ENCODE measurements at places on chromosomes 3 and 15.

- DNase-seq = no peak
These were observed 9.5 kb downstream of the GPR87 start for GRCh38 chr3:151307131-151307530.

- no peak for DNase-seq
These were observed 367.5 kb downstream of the ROBO2 start for GRCh38 chr3:77407441-77407840.

- no peak for DNase-seq
These were observed 111.4 kb downstream of the HERC1 start for GRCh38 chr15:63722204-63722808.

DNA sequence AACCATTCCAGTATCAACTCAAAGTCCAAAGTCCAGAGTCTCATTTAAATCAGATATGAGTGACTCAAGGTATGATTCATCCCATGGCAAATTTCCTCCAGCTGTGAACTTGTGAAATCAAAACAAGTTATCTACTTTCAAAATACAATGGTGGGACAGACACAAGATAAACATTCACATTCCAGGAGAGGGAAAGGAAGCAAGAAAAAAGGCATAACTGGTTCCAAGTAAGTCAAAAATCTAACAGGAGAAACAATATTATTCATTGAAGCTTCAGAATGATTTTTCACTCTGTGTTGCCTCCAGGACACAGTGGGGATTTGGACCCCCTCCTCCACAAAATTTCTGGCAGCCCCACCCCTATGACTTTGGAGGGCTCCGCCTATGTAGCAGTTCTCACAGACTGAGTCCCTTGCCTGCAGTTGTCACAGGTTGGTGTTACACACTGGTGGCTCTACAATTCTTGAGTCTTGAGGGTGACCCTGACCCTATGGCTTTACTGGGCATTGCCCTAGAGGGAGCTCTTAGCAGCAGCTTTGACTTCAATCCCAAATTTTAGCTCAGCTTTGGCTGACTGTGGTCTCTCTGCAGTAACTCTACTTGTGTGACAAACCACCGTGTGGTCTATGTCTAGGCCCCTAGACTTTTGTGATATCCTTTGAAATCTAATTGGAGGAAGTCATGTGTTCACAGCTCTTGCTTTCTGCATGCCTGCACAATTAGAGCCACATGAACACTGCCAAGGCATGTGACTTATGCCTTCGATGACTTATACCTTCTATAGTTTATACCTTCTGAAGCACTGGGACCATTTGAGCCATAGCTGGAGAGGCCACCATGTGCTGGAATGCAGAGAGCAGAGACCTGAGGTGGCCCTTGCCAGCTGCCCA, 644.2 kb downstream of the GRM7 start:
- DNase-seq = no peak

GRCh38 chr3:194253270-194253669, 97.9 kb downstream of the CPN2 start:
- no peak for DNase-seq

- DNase-seq = no peak
These were observed 291.6 kb upstream of the TGFBR2 start for GRCh38 chr3:30314757-30315325.

DNA sequence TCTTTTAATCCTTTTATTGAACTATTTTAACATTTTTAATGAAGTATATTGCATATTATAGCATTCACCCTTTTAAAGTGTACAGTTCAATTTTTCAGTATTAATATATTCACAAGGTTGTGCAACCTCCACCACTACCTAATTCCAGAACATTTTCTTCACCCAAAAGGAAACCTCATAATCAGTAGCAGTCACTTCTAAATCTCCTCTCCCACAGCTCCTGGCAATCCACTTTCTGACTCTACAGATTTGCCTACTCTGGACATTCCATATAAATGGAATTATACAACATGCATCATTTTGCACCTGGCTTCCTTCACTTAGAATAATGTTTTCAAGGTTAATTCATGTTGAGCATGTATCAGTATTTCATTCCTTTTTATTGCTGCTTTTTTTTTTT, 55.0 kb upstream of the HRH1 start:
- no peak for DNase-seq

DNA sequence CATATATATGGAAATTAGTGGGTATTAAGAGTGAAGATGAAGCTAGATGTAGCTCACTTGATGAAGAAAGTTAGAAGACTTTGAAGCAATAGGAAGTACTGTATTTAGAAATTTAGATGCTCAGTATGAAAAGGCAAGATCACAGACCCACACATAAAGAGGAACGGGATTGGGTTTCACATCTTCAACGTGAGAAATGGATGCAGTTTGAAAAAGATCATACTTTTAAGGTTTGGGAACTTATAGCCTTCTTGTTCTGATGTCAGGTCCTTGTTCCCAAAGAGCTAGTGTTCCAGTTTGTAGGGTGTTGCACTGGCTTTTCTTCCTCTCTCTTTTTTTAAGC, 16.7 kb downstream of the AP3S2 start:
- DNase-seq = no peak

- no peak for DNase-seq
These were observed 1371.6 kb upstream of the EPHA6 start for GRCh38 chr3:95442766-95443165.

DNA sequence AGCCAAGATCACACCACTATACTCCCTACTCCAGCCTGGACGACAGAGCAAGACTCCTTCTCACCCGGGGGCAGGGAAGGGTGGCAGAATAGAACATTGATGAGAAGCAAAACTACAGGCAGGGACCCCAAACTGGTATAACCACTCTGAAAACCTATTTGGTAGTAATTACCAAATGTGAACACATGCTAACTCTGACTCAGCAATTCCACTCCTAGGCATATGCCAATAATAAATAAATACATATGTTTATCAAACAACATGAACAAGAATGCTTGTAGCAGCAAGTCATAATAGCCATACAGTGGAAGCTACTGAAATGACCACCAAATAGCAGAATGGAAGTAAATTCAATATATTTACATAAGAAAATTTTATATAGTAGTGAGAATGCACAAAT, 31.0 kb upstream of the USP50 start:
- DNase-seq = no peak

- no peak for DNase-seq
These were observed 49.1 kb downstream of the C2CD4A start for GRCh38 chr15:62115847-62116246.

DNA sequence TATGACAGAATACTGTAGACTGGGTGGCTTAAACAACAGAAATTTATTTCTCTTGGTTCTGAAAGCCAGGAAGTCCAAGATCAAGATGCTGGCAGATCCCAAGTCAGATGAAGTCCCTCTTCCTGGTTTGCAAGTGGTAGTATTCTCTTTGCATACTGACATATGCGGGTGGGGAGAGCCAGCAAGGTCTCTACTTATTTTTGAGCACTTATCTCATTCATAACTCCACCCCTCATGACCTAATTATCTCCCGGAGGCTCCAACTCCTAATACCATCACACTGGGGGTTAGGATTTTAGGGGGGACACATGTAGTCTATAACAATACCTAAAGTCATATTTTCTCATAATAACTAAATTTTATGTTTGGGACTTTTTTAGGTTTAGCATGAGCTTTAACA, 65.3 kb downstream of the BLM start:
- no peak for DNase-seq

DNA sequence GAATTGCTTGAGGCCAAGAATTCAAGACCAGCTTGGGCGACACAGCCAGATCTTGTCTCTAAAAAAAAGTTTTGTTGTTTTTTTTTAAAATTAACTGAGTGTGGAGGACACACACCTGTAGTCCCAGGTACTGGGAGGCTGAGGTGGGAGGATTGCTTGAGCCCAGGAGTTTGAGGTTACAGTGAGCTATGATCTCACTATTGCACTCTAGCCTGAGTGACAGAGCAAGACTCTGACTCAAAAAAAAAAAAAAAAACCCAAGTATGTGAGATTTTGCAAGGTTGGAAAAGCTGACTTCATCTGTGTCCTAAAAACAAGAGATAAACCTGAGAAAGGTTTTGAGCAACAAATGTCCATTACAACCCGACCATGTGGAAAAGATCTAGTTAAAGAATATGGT, 5.4 kb upstream of the TOPBP1 start:
- no peak for DNase-seq

- DNase-seq = peak; percentile 84
These were observed 35.5 kb upstream of the PLCL2 start for GRCh38 chr3:16849229-16849628.

GRCh38 chr15:36696196-36696595, 116.8 kb downstream of the CDIN1 start:
- DNase-seq = no peak

GRCh38 chr15:87576486-87577176, 679.9 kb downstream of the NTRK3 start:
- DNase-seq = no peak

- DNase-seq = no peak
These were observed 202.1 kb upstream of the DPH6 start for GRCh38 chr15:35748105-35748504.

- DNase-seq = peak; percentile 57
These were observed 2.0 kb downstream of the CCR5 start for GRCh38 chr3:46372492-46373359.

DNA sequence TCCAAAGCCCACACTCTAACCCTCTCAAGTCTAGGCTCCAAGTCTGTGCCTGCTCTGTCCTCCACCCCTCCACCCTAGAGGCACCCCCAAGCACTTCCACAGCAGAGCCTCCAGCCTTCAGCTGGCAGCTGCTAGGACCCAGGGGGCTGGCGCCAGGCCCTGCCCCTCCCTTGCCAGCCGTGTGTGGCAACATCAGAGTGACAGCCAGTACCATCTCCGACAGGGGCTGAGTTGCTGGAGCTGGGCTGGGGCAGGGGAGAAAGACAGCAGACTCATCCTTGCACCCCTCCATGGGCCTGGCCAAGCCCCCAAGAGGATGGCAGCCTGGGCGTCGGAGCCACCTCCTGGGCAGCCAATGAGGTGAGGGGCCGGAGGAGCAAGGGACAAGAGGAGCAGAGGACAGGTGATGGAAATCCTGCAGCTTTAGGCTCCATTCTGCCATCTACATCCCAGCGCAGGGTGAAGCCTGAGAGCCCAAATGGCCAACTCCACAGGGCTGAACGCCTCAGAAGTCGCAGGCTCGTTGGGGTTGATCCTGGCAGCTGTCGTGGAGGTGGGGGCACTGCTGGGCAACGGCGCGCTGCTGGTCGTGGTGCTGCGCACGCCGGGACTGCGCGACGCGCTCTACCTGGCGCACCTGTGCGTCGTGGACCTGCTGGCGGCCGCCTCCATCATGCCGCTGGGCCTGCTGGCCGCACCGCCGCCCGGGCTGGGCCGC, at the start of gene GPR62:
Gene GPR62 (plus strand): TSS at position 207 of the 718 bp plus-strand sequence. CDS start 272 bp downstream, at position 479.
- no peak for DNase-seq

DNA sequence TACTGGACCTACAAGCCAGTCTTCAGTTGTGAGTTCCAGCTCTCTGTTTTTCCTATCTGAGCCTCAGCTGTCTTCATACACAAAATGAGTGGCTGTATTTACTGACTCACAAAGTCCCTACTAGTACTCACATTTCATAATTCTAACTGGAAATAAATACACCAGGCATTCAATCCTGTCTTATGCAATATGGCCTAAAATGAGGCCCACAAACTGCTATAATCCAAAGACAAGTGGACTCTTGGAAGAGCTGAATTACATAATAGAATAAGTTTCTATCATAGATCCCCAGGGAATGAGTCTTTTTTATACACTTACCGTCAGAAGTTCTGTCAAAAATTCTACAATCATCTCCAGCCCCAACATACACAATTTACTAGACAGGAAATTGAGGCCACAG, 211.9 kb downstream of the LRRN1 start:
- DNase-seq = no peak

- no peak for DNase-seq
These were observed 760.2 kb downstream of the NAALADL2 start for GRCh38 chr3:175619369-175619768.

GRCh38 chr3:132911741-132912415, 126.3 kb upstream of the TMEM108 start:
- no peak for DNase-seq

DNA sequence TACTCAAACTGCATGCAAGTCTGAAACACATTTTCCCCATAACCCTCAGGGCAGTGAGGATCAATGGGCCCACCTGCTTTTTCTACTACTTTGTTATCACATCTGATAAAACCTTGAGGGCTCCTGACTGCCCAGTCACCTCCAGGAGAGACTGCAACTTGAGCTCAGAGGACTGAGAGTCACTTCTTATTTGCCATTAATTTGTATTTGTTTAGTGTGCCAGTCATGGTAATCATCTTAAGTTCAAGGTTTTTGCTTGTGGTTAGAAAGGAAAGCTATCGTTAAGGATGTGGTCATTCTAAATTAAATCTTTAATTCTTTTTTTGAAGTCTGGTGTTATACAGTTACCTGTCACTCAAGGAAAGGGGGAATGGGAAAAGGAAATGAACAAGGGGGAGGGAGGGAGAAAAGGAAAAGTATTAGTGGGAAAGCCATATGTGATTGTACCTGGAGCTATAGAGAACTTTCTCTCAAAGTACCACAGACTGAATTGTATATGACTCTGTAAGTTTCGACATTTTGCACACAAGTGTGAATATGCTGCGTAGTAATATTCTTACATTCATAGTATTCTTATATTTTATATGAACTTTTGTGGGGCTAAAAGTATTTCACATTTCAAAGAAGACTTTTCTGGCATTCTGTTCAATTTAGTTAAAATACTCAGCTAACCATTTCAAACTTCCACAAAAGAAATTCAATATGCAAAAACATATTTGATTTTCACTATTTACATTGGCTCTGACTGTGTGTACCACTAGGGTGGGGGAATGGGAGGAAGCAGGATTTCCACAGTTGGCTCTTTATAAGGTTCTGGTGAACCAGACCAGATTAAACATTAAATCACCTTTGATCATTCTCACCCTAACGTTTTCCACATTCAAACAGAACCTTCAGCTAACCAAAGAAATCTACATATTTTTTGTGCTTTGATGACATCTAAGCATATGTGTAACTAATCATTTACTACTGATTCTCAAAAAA, 166.5 kb upstream of the ATP11B start:
- no peak for DNase-seq

GRCh38 chr15:82537351-82537908, 2.8 kb downstream of the RPS17 start:
- no peak for DNase-seq

GRCh38 chr3:20015525-20015924, 3.5 kb upstream of the PP2D1 start:
- DNase-seq = no peak

DNA sequence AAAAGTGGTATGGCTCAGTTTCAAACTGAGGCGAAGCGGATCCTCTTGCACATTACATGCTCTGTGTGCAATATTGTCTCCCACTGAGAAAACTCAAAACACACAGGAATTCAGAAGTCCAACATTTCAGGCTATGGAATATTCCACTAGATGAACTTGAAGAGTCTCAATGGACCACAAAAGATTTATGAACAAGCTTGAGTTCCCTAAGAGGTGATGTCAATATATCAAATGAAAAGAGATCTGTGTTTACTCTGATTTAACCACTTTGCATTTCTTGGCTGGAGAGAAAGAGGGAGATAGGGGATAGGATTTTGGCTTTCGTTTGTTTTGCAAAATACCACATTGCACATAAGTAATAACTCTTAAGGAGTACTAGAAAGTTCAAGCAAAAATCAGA, 20.3 kb downstream of the PDZRN3 start:
- no peak for DNase-seq

GRCh38 chr3:72282918-72283317, 498.0 kb upstream of the PROK2 start:
- DNase-seq = no peak

- no peak for DNase-seq
These were observed 45.5 kb upstream of the SLC6A11 start for GRCh38 chr3:10770547-10770946.

GRCh38 chr3:132009241-132009640, 25.6 kb downstream of the CPNE4 start:
- DNase-seq = no peak

- DNase-seq = no peak
These were observed 402.4 kb downstream of the RBMS3 start for GRCh38 chr3:29683018-29683993.
